Upper lobe of right lung (tissue), 1 donor: ENCODE measurements at places on chromosomes 11 and 22. TPM values are rescaled to one million over a fixed set of nuclear protein-coding genes. Genes with fewer than 3 reads are reported as not detected.

MAP4K2 gene
- total RNA-seq, result 28.9 TPM

CCDC116 gene
- total RNA-seq, result 0.69 TPM

OR52N4 gene
- total RNA-seq, result 0.93 TPM

OR52H1 gene
- 0.90 TPM for total RNA-seq

SPI1 gene
- 168 TPM for total RNA-seq

DNA sequence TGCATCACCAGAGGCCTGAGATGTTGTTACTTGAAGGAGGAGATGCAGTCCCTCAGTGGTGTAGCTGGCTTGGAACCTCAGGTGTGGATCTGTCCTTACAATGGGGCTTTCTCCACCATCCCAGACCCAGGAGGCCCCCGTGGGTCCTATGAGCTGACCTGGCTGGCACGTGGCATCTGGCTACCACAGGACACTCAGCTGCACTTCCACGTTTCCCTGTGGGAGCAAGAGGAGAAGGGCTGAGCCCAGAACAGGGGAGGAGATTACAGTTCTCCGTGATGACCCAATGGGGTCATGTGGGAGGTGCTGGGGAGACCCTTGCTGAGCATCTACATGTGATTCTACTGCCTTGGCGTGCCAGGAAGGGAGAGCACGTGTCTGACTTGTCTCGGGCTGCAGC lies 1448.4 kb downstream of the TBC1D22A start:
- DNase-seq, result no peak

GRCh38 chr11:30735946-30736345 lies 149.8 kb upstream of the MPPED2 start:
- DNase-seq, result no peak

GRCh38 chr22:29306835-29307595 lies 565 bp downstream of the GAS2L1 start:
- peak; percentile 91 for DNase-seq

- DNase-seq, result no peak
These were observed 574.7 kb downstream of the TBC1D22A start for GRCh38 chr22:47337161-47337621.

DNA sequence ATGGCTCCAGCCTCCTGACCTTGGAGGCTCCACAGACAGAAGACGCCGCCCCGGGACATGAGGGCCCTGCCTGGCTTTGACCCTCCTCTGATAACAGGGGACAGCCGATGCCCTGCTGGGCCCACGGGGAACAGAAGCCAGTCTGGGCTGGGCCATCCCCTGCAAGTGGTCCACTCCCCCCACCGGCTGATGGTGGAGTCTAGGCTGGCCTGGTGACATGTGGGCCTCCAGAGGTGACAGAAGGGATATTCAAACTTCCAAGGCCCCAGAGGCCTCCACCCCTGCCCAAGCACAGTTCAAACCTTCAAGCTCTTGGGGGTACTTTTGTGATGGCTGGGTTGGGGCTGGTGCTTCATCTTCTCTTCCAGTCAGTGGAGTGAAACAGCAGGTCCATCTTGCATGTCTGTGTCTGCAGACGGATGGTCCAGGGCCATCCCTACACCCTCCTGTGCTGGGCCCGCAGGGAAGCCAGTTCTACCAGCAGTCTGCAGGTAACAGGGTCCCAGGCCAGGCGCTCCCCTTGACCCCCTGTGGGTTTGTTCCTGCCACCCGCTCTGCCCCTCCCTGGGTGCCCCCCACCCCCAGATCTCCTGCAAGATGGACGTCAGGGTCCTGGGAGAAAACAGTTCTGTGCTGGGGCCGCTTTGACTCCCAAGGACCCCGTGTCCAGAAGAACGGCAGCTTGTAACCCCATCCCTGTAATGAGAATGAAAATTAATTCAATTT lies 929.9 kb downstream of the BRD1 start:
- DNase-seq, result peak; percentile 60

DNA sequence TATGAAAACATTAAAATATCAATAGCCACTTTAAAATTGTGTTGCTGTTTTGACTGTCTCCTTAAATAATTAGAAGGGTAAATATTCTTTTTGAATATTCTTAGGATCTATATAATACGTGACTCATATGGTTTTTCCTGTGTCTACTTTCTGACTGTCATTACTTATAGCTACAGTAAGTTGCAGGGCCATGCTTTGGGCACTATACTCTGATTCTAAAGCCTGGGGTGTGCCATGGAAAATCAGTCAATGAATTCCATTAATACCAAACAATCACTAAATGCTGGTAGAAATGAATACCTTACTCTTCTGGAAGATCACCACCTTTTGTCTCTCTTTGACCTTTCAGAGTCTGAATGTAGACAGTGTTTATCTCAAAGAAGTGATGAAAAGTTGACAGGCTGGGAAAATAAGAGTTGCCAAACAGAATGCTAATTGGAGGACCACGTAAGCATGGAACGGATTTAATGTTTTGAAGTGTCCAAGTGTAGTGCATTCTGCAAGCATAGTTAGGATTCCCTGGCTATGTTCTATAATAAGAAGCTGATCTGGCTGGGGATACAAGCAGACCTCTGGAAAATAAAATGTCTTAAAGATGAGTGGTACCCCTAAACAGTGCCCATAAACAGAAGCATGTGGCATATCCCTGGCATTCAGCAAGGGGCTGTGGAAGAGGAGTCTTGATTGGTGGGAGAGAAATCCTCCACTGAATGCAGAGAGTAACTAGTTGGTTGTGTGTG lies 16.8 kb downstream of the LUZP2 start:
- DNase-seq, result no peak

DNA sequence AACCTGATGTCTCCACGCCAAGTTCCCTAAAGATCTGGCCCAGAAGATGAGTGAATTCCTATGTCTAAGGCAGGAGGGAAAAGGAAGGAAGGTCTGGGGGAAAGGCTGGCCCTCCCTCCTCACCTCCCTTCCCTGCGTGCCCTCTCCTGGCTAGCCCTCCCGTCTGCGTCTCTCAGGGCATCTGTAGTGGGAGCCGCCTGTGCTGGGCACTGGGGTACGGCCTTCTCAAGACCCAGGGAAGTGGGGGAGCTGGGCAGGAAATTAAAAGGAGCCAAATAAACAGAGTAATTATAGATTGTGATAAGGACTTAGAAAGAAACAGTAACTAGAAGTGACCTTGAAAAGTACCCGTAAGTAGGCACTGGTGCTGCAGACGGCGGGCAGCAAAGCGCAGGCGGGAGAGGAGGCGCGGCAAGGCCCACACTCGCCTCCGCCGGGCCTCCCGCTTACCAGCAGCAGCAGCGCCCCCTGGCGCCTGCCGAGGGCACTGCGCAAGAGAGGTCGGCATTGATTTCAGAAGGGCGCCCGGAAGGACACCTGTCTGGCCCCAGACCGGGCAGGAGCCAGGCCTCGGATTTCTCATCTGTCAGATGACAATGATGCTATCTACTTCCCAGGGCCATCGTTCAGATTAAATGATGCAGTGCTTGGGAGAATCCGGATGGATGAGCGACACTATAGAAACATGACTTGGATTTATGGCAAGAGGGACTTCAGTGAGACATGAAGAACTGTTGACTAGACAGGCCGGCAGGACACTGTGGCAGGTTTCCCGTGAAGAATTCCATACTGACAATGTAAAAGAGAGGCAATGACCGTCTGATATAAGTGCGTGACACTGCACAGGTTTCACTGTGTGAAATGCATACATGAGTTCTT lies 7.3 kb downstream of the KCNJ1 start:
- peak; percentile 91 for DNase-seq

DNA sequence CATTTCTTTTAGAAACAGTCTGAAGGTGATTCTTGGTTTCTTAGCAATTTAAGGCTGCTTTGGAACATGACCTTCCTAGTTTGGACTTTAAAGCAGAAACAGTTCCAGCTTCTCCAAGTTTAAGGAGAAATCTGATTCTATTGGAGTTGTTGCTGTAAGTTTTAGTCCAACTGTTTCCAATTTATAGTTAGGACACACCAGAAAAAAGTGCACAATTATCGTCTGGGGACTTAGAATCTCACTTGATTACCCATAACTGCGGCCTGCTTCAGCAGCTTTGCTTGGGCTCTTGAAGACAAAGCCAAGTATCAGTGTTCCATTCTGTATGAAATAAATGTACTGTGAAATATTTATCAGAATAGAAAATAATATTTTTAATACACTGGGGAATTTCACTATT lies 246.6 kb downstream of the TMEM135 start:
- DNase-seq, result no peak

DNA sequence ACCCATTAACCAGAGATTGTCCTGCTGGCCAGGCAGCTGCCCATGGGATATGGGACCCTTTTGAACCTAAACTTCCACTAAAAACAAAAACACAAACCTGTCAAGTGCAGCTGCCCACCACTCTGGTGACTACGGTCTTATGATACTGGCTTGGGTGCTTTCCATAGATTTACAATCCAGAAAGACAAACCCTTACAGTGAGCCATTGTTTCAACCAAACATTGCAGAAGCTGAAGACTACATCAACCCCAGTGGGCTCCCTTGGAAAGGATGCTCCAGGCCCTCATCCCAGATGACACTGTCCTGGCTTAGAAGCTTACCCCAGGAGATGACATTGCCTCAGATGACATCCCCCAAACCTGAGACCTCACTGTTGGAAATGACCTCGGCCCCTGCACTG lies 56.9 kb upstream of the WNT11 start:
- no peak for DNase-seq

- DNase-seq, result no peak
These were observed 318.9 kb downstream of the CTTN start for GRCh38 chr11:70716986-70717775.

DNA sequence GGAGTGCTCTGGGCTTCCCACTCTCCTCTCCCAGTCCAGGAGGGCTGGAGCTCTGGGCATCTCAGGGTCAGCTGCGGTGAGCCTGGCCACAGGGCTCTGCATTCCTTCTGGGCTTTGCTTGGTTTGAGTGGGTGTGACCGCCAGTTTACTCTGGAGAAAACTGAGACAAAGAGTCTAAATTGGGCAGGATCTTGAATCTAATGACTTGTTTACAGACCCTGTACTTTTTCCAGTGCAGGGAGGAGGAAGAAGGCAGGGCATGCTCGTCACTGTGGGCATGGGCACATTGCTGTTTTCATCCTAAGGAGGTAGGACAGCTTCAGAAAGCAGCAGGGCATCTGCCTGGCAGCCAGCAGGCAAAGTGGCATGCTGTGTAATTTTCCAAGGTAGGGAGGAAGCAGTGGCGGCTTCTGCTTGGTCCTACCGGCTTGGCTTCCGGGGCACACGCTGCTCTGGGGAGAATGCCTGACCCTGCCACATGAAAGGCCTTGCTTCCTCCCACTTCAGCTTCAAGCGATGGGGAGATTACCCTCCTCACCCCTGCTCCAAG lies 22.9 kb downstream of the FLI1 start:
- DNase-seq, result no peak

DNA sequence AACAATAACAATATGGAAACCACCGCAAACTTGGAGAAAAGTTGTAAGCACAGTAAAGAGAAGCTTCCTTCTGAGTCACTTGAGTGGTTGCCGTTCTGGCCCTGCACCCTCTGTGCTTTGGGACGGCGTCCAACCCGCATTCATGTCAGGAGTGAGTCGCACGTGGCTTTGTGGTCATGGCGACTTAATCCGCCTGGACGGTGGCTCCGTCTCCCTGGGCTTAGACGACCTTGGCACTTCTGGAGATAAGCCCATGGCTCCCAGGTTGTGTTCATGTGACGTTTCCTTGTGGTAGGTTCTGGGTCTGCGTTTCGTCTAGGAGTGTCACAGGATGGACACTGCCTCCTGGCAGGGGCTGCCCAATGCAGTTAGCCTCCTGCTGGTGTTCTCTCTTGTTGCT lies 40.5 kb downstream of the TPCN2 start:
- DNase-seq, result no peak

DNA sequence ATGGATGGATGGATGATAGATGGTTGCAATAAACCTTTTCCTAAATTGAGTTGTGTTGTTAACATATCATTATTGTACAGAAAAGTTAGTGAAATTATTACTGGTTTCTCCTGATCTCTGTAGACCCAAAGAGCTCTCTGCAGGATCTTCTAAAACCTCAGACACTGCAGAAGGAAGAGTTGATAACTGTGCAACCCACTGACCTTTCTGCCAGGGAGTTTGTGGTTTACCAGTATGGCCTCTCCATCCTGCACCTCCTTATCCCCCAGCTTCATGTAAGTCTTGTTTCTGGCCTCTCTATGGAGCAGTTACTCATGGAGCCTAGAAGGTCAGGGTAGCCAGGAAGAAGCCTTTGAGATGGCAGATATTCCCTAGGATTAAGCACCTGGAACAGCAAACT lies 45.6 kb downstream of the BTG4 start:
- DNase-seq, result no peak

- DNase-seq, result no peak
These were observed 46.5 kb downstream of the FCHSD2 start for GRCh38 chr11:73095613-73096012.
